ENCODE measurements at places on chromosomes 3 and 15. TPM values are rescaled to one million over a fixed set of nuclear protein-coding genes. Genes with fewer than 3 reads are reported as not detected.
A peak's percentile ranks its signal among the peaks of the same experiment; 100 is the strongest.

IGDCC3 gene
- 8.1 TPM for polyA plus RNA-seq

DNA sequence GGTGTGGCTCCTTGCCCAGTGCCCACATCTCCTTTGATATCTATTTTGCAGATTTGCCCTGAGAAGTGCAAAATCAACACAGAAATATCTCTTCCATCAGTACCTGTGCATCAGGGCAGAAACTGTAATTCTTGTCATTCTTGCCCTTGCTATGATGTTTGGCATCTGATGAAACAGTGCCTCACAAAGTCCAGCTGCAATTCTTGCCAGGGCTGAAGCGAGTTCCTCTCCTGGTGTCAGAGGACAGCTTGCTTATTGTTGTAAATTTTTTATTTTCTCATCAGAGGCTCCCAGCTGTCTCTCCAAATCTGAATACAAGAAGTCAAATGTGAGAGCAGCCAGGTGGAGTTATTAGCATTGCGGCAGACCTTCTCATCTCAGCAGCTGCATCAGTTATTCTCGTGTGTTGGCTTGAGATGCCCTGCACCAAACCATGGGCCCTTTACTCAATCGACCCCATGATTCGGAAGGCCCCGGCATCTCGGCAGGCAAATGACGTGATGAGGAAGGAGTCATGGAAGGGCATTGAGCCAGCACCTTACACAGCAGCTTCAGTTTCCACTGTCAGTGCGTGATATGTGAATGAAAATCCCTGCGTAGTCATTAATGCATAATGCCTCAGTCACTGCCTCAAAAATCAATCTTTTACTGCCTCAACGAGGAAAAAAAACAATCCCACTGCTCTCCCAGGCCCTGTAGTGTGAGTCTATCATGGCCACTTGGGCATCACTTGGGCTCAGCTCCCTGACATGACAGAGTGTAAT lies 93.4 kb downstream of the CCNL1 start:
- DNase-seq: no peak

GP5 gene
- 0.40 TPM for polyA plus RNA-seq

CCR2 gene
- polyA plus RNA-seq: 1.1 TPM

DNA sequence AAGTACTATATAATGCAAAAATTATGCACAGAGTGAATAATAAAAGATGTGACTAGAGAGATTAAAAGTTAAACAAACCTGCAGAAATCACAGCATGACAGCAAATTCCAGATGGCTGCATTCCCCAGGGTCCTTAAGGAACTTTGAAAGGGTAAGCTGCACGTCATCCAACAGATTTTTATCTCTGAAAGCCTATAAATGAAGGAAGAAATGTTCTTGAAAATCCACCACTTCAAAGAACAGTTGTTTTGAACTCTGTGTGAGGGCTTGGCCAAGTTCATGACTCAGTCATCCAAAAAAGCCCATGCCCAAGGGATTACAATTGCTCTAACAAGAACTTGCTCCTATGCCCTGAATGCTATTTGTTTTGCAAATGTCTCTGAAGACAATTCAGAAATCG lies 603.6 kb downstream of the PLOD2 start:
- DNase-seq: no peak

- no peak for DNase-seq
Measured at GRCh38 chr3:104855702-104856101, 511.0 kb upstream of the ALCAM start.

DNA sequence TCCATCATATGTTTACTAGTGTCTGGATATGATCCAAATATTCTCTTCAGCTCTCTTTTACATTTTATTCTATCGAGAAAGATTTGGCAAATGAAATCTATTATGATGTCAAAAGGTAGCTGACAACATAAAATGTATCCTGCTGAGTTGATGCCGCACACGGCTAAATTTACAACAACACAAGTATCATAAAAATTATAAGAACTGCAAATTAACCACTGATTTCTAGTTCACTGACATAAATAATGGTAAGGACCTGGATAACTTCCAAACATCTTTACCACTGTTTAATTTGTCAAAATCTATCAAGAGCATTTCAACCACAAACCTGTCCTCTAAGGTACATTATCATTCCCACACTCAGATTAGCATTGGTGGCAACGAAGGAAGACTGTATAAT lies 244.5 kb downstream of the FOXP1 start:
- DNase-seq: no peak

DNA sequence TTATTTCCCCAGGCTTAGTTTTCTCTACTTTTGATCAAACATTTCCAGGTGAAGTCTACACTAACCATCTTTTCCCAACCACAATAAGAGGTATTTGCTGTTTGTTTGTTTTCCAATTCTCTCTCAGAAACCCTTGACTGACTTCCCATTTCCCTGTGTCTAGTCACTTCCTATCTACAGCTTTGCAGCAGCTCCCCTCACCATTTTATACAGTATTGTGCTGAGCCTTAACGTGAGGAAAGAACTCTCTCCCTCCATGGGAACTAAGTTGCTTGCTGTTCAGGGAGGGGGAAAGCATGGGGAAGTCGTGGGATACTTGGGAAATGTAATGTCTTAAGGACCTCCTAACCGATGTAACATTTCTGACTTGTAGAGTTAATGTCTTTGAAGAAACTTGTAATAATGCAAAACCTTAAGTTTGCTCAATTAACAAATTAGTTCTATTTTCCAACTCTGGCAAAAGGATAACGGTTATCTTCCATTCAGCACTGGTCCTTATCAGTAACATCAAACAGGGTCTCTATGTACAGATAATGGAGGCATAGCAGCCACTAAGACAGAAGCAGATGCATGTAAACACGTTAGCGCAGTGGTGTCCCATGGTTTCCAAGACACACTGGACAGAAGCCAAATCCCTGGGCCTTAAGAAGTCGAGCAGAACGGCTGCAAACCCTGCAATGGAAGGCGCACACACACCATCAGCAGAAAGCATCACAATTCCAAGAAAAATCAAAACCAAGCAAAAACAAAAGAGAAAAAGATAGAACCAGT lies 39.7 kb downstream of the NPTN start:
- DNase-seq: peak; percentile 40

DNA sequence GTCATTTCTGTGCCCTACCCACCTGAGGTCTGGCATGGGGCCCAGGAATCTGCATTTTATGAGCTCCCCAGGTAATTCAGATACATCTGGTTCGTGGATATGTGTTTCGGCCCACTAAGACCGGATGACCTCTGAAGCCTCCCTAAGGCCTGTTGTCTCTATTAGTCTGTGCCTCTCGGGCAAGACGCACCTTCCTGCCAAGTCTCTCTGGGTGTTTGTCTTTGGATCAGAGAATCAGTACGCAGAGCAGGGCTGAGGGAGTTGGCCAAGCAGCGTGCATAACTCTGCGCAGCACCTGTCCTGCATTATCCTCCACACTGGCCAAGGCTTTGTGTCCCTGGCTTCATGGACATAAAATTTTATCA lies 181.0 kb downstream of the THSD4 start:
- DNase-seq: no peak

DNA sequence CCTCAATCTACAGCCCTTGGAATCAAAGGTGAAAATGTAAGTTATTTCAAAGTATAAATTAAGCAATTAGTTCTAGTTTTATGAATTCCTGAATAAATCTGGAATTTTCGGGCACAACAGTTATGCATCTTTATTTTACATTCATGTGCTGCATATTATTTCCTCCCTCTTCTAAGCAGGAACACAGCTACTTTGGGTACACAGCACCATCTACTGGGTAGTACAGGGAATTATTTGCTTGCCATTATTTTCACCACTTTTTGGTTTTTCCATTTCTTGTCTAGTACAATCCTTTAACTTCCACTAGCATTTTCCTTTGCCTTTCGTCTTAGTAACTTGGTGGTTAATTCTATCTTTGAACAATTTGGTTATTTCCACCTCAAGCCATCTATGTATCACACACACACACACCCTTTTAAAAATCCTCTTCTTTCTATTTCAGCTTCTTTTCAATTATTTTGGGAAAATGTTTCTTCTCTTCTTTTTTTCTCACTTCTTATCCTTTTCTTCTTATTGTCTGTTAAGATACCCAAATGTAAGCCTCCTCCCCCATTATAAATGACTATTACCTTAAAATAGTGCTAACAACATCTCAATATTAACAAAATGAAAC lies 451.0 kb downstream of the MFSD1 start:
- no peak for DNase-seq

ADAMTSL3 gene
- 2.8 TPM for polyA plus RNA-seq

FOXL2 gene
- not detected for polyA plus RNA-seq

SLC9C1 gene
- polyA plus RNA-seq: 1.2 TPM

- no peak for DNase-seq
Measured at GRCh38 chr3:194051366-194052149, 84.4 kb upstream of the HES1 start.

DNA sequence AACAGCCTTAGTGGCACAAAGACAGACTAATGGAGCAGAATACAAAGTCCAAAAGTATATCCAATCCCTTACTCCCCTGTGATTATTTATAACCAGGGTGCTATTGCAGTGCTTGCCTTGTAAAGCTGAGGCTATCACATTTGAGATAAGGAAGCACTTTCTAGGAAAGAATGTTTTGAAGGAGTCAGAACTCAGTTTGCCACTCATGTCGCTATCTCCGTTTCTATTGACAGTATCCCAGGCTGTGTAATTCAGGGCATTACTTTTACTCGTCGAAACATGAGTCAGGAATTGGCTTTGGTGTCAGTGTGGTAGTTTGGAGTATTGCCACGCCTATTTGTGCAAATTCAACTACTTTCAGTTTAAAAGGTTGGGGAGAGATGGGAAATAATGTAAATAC lies 78.4 kb downstream of the FBXL2 start:
- no peak for DNase-seq

SCN11A gene
- polyA plus RNA-seq: 1.8 TPM

Measured in left kidney (tissue), 8 donors.